T-helper 1 cell (primary cell): ENCODE measurements at places on chromosomes 3 and 15.

GRCh38 chr3:26715431-26715830 lies 92.9 kb downstream of the LRRC3B start:
- no peak for DNase-seq

DNA sequence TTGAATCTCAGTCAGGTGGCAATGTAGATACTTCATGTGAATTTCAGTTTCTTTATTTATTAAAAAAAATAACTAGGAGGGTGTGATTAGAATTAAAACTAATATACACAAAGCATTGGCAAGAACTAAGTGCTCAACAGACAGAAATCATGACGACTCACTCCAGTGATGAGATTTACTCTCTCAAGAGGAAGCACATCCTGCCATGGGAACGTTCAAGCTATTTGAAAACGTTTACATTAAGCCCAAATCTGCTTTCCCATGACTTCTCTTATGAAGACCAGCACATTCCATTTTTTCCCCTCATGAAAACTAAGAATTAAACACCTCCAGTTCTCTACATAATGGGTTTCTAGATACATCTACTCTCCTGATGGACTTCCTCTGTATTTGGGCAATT lies 8.5 kb downstream of the WDR53 start:
- no peak for DNase-seq

GRCh38 chr3:7166460-7166859 lies 305.5 kb downstream of the GRM7 start:
- no peak for DNase-seq

- DNase-seq: no peak
These were observed 22.7 kb downstream of the XXYLT1 start for GRCh38 chr3:195248281-195248680.

- DNase-seq: no peak
These were observed 121.2 kb downstream of the MECOM start for GRCh38 chr3:169542331-169542751.

DNA sequence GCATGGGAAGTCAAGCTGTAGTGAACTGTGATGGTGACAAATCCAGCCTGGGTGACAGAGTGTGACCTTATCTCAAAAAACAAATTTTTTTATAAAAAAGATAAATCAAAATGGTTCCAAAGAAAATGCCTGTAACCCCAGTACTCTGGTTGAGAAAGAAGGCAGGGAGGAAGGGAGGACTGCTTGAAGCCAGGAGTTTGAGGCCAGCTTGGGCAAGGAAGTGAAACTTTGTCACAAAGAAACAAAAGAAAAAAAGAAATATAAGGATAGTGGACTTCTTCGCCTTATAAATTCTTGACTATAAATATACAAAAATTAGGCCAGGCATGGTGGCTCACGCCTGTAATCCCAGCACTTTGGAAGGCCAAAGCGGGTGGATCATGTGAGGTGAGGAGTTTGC lies 34.1 kb downstream of the SMARCC1 start:
- no peak for DNase-seq

GRCh38 chr15:65355988-65356353 lies 21.8 kb downstream of the IGDCC3 start:
- no peak for DNase-seq

DNA sequence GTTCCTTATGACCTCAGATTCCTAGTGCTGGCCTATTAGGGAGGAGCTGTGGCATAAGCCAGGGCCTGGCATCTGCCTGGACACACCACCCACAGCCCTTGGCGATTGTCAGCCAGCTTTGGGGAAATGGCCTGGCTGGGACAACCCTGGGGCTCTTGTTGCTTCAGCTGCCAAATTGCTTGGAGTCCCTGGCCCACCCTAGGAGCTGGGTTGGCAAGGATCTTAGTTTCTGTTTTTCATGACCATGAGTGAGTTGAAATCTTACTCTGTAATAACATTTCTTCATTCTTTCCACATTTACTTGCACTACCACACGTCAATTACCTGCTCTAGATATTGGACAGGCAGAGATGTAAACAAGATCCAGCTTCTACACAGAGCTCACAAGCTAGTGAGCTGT lies 1.9 kb upstream of the MYZAP start:
- DNase-seq: no peak

DNA sequence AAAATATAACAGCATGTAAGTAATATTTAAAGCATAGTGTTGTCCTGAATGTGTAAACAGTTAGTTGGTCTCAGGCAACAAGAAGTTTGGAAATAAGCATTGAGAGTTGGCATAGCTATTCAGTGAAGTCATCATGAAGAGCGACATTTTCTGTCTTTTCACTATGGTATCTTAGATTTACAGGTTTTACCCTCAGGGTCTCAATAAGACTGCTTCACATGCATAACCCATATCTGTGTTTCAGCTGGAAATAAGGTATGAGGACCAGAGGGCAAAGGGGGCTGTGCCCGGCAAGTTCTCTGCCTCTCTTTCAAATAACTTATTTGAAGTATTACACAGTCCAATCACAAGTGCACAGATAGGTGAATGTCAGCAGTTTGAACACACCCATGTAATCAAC lies 290.2 kb upstream of the CNTN3 start:
- DNase-seq: no peak

GRCh38 chr3:99720985-99721632 lies 82.7 kb downstream of the COL8A1 start:
- no peak for DNase-seq

- DNase-seq: no peak
These were observed 10.6 kb upstream of the SOX2 start for GRCh38 chr3:181701096-181701495.

- DNase-seq: no peak
These were observed 102.1 kb upstream of the TLE3 start for GRCh38 chr15:70199540-70200410.

- no peak for DNase-seq
These were observed 66.5 kb downstream of the TLE3 start for GRCh38 chr15:70031261-70031660.

GRCh38 chr3:70471464-70472342 lies 159.3 kb upstream of the MDFIC2 start:
- DNase-seq: no peak

DNA sequence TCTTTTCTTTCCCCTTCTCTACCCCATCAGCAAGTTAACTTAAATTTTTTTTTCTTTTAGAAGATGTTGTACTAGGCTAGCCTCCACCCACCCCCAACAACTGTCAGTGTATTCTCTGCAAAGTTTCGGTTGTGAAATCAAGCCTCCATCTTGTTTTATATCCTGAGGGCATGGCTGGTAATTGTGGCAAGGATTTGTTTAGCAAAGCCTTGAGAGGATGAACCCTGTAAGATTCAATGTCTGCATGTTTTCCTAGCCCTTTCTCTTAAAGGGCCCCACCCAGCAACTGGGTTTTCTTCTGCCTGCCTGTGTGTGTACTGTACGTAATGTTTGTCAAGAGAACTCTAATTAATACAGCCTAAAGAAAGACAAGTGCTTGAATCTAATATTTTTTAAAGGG lies 475.3 kb downstream of the FHIT start:
- DNase-seq: no peak

DNA sequence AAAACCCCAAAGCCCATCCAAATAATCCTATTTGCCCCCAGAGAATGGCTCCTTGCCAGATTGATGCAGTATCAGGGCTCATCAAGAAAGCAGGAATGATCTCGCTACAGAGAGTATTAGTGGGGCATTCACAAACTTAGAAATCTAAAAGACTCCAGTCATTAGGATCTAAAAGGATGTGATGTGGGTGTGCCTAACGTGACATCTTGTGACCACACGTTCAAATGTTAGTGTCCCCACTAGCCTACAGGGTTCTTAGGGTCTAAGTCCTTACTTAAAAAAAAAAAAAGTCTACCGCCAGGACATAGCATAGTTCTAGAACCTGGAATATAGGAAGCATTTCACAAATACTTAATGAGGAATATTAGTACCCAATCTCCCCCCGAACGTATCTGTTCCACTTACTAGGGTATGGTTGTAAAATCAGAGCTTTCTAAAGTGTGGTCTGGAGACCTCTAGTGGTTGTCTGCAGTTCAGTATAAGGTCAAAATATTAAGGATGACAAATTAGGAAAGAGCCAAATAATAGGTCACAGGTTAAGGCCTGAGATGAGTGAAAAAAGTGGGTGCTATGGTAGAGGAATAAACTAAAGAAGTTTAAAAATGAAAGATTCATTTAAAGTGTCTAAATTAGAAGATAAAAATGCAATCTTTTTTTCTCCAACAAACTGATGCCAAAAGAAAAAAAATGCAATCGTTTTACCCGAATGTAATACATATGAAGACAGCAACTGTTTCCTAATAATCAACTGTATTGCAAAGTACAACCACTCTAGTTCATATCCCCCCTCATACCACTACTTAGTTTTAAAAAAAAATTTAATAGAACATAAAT lies 4.2 kb upstream of the CHRM5 start:
- no peak for DNase-seq

DNA sequence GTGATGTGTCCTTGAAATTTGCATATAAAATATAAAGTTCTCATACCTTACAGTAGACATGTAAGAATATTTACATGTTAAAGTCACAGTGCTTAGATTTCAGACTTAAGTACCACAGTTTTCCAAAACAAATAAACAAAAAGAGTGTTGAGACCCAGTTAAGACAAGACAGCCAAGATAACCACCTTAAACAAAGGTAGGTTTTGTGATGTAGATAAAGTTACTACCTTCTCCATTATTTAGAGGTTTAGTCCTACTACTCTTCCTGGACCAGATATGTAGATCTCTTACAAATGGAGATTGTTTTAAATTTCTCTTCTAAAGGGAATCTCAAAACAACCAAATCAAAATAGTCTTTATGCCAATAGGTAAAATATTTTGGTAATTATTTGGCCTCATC lies 15.7 kb downstream of the OR5H15 start:
- DNase-seq: no peak

GRCh38 chr3:189771842-189772450 lies 140.8 kb downstream of the TP63 start:
- no peak for DNase-seq

GRCh38 chr3:171429635-171430034 lies 30.6 kb downstream of the TNIK start:
- no peak for DNase-seq

DNA sequence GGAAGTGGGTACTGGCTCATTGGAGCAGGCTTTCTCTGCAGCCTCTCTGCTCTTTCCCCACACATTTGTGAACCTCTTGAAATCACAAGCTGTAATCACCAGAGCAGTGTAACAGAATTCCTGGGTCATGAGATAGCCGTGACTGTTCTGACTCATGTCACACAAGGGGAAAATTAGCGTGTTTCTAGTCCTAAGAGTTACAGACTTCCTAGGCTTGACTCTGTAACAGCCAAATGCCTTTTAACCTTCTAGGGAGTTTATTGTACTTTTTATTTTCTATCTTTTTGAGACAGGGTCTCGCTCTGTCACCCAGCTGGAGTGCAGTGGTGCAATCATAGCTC lies 54.7 kb upstream of the TRAK1 start:
- no peak for DNase-seq

DNA sequence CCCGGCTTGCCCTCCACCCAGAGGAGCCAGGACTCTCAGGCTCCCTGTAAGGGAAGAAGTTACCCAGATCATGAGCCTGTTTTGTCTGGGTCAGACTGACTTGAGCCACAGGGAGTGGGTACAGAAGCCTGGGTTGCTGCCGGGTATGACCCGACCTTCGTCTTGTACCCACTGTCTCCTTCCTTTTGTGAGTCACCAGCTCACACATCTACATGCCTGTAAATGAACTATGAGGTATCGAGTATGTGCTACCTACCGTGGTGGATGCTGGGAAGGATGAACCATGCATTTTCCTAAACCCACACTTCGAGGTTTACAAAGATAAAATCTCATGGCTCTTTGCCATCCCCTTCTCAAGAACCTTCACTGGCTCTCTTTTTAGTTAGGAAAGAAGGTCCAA lies 56.9 kb downstream of the CACNA1D start:
- DNase-seq: no peak

GRCh38 chr3:109339714-109340648 lies 2.6 kb upstream of the DPPA4 start:
- no peak for DNase-seq

DNA sequence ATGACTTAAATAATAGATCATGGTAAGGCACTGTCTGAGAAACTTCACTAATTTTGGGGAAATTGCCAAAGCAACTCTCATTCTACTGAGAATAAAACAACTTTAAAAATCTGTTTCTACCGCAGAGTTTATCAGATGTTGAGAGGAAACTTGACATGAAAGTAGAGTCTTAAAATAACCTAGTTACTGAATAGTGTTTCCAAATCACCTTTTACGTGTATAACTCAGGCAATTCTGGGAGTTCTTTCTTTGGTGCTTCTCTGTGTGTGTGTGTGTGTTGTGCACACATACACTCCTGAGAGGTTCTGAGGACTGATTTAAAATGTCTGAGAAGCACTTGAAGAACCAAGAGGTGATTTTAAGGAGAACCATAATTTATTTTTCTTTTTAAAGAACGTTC lies 236.6 kb downstream of the SV2B start:
- no peak for DNase-seq

GRCh38 chr3:1072041-1072440 lies 20.8 kb upstream of the CNTN6 start:
- no peak for DNase-seq

DNA sequence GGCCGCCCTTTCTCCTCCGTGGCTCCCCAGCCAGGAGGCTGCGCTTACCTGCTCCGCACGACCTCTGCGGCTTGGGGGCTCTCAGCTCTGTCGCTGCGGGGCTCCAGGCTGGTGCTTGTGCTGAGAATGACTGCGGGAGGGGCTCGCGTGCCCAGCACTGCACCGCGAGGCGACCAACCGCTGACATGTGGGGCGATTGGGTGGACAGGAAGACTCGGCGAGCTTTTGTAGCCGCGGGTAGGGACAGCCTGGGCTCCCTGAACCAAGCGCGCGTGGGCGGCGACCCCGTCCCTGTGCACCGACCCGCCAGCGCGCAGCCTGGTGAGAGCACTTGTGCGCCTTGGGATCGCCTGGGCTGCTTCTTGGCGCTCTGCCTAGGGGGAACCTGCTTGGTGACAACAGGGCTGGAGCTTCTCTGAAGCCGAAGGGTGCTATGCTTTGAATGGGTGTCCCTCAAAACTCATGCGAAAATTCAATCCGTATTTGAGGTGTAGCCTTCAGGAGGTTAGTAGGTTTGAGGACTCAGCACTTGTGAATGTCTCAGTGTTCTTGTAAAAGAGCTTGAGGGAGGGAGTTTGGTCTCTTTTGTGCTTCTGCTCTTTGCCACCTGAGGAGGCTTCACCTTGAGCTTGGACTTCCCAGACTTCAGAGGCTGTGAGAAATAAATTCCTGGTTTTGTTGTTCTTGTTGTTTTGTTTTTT lies 50.4 kb downstream of the IL12A start:
- no peak for DNase-seq

GRCh38 chr3:61901496-61901895 lies 340.1 kb downstream of the PTPRG start:
- DNase-seq: no peak

- DNase-seq: no peak
These were observed 21.0 kb upstream of the EID1 start for GRCh38 chr15:48856942-48857341.
